GM06990 (cell line): ENCODE measurements at places on chromosomes 16 and 17.
A peak's percentile ranks its signal among the peaks of the same experiment; 100 is the strongest.

- no peak for DNase-seq
These were observed 21.1 kb downstream of the KNOP1 start for GRCh38 chr16:19696961-19697360.

DNA sequence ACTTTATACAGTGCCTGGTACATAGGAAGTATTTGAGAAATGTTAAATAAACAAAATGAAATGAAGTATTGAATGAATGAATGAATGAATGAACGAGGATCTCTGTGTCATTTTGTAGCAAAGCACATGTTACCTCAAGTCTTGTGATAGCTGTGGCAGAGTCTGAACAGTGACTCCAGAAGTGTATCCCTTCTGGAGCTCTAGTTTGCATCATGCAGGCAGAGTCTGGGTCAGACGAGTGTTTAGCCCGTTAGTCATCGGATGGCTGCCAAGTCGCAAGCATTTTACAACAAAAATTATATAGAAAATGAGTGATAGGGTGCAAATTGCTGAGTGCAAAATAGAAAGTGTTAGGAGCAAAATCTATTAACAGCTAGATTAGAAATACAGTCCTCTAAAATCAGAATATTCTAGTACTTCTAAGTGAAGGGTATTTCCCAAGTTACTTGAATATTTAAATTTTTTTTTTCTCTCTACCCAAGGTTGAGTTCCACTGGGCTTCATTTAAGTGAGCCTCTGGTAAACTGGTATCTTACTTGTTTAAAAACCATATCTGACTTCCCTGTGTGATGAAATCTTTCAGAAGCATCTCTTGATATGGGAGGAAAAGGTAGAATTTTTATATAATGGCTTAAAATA is 113.3 kb downstream of the FTO start:
- DNase-seq, result no peak

- DNase-seq, result no peak
These were observed 250.7 kb downstream of the RBFOX3 start for GRCh38 chr17:79360196-79360595.

DNA sequence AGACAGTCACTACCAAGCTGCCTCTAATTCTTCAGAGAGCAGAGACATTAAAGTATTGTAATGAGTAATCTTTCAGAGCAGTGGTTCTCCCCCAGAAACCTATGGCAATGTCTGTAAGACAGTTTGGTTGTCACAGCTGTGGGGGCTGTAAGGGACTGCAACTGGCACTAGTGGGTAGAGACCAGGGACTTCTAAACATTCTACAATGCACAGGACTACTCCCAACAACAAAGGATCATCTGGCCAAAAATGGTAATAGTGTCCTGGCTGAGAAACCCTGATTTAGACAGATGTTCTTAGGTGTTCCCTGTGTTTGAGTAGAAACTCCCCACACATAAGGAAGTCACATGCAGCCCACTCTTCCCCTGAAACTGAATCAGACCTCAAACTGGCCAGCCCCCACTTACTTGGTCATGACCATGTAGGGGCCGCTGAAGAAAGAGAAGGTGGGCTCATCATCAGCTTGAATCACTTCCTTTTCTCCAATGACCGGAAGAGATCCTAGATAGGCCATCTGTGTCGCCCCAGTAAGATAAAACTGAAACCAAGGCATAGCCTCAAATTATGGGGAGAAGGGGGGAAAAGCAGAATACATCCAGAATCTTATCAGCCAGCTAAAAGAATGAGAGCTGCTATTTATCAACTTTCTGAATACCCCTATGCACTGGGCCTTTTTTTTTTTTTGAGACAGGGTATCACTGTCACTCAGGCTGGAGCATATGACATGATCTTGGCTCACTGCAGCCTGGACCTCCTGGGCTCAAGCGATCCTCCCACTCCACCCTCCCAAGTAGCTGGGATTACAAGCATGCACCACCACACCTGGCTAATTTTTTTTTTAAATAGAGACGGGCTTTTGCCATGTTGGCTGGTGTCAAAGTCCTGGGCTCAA is 75.8 kb downstream of the TEX14 start:
- DNase-seq, result peak; percentile 76

GRCh38 chr17:2701161-2701995 is 10.2 kb downstream of the CLUH start:
- DNase-seq, result no peak

GRCh38 chr16:84617041-84617790 is 662 bp downstream of the COTL1 start:
- peak; percentile 67 for DNase-seq

DNA sequence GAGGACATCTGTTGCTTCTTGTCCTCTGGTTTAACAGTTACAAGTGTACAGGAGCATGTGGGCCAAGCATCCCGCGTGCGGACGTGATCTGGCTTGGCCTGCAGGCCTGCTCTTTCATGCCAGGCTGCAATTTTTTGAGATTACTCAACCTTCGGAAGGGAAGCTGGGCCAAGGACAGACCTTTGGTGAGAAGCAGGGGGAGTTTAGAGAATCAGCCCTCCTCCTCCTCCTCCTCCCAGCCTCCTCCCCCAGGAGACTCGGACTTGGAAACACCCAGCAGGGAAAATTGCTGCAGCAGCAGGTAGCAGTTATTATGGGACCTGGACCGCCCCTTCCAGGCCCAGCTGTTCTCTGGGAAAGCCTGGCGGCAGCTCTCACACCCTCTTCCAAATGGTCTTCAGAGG is 5.1 kb upstream of the KLHL36 start:
- no peak for DNase-seq

GRCh38 chr17:14688134-14688533 is 387.3 kb downstream of the HS3ST3B1 start:
- no peak for DNase-seq

DNA sequence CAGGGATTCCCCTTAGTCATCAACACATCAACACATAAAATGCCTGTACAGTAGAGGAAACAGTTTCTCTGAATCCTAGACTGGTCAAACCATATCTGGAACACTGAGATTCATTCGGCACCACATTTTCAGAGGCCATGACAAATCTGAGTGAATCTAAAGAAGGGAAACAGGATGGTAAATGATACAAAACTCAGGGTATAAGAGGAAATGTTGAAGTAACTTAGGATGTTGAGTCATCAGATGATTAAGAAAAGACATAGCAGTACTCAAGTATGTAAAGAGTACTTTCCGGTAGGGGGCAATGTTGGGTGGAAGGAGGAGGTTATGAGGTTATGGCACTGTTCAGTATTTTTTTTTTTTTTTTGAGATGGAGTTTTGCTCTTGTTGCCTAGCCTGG is 358.5 kb upstream of the PMFBP1 start:
- no peak for DNase-seq

DNA sequence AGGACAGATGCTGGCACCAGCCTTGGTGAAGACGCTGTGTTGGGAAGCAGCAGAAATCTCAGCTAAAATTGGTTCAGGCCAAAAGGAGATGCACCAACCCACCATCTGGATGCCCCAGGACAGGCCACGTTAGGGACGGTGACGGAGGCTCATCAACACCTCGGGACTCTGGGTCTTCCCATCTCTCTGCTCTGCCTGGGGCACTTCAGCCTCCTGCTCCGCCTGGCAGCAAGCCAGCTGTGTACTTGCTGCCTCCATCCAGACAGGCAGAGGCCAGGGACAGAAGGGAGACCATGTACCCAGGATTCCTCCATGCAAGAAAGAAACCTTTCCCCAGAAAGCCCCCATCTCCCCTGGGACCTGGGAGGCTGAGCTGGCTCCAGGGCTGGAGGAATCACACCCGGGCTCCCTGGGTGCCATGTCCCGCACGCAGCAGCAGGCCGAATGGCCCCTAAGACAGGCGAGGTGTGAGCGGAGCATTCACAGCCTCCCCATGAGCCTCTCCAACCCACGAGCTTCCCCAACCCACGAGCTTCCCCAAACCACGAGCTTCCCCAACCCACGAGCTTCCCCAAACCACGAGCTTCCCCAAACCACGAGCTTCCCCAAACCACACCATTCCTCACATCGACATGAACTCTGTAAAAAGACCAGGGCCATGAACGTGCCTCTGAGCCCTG is 274.5 kb downstream of the C16orf95 start:
- DNase-seq, result no peak

- DNase-seq, result peak; percentile 39
These were observed 10.6 kb downstream of the CALCOCO2 start for GRCh38 chr17:48841395-48841831.

DNA sequence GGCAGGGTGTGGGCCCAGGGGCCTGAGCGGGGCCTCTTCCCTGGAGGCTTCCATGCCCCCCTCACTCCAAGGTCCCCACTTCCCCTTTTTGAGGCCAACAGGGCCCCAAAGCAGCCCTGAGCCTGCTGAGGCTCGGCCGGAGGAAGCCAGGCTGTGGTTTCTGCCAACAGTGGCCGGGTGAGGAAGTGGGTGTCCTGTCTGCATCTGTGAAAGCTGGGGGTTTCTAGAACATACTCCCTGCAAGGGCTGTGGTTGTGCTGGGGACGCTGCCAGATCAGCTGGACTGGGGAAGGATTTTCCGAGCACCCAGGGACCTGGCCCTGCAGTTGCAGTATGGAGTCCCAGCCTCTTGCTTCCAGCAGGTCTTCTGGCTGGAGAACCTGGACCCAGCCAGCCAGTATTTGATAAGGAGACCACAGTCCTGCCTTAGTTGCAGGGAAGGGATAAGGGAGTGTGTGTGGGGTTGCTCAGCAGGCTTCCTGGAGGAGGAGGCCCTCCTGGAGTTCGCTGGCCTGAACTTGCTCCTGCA is 15.7 kb downstream of the ADCY7 start:
- DNase-seq, result peak; percentile 87

GRCh38 chr17:55215711-55216110 is 49.0 kb upstream of the HLF start:
- DNase-seq, result no peak

- DNase-seq, result no peak
These were observed 119.5 kb downstream of the NTN1 start for GRCh38 chr17:9140550-9141424.

- no peak for DNase-seq
These were observed 137.1 kb downstream of the C16orf95 start for GRCh38 chr16:87180069-87180468.

DNA sequence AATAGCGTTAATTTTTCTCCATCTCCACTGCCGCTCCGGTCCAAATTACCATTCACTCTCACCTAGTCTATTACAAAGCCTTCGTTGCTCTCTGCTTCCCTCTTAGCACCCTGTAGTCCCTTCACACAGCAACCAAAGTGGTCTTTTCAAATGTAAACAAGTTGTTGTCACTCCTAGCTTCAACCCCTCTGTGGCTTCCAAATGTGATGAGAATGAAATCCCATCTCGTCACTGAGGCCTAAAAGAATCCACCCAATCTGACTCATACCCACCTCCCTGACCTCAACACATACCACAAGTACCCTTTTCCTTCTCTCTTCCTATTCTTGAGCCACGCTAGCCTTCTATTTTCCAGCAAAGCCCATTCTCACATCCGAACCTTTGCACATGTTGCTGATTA is 2.2 kb upstream of the PELP1 start:
- no peak for DNase-seq

DNA sequence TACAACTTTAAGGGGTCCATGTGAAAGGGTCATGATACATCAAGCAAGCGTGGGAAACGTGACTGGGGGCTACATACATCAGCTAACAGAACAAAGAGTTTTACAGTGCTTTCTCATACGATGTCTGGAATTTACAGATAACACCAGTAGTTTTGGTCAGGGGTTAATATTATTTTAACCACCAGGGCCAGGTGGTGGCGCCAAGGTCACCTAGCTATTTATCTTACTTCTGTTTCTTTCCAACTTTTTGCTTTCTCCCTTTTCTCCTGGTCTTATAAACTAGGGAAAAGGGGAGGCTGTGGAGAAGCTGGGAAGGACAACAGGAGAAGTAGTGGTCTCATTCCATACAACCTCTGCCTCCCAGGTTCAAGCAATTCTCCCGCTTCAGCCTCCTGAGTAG is 37.9 kb downstream of the CLEC3A start:
- DNase-seq, result no peak
